Activated CD4-positive, alpha-beta T cell treated with anti-CD3 and anti-CD28 coated beads for 1 hour (primary cell): ENCODE measurements at places on chromosomes 7 and 10.

- DNase-seq = no peak
Measured at GRCh38 chr7:68544851-68545250, 1053.4 kb upstream of the AUTS2 start.

GRCh38 chr7:111067251-111067650, 23.7 kb upstream of the LRRN3 start:
- DNase-seq = no peak

DNA sequence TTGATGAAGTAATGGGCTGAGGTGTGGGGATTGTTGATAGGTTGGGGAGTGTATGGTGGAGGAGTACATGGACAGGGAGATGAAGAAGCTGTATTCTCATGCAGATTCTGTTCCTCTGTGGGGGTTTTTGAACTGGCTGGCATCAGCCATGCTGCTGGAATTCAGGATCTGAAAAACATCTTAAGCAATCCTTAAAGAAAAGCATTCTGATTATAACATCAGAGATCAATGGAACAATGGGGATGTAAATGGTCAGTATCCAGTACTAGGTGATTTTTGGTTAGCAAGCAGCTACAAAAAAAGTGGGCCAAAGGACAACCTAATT, 247.5 kb upstream of the GALNT17 start:
- no peak for DNase-seq

GRCh38 chr10:31399631-31400030, 80.6 kb downstream of the ZEB1 start:
- DNase-seq = no peak

DNA sequence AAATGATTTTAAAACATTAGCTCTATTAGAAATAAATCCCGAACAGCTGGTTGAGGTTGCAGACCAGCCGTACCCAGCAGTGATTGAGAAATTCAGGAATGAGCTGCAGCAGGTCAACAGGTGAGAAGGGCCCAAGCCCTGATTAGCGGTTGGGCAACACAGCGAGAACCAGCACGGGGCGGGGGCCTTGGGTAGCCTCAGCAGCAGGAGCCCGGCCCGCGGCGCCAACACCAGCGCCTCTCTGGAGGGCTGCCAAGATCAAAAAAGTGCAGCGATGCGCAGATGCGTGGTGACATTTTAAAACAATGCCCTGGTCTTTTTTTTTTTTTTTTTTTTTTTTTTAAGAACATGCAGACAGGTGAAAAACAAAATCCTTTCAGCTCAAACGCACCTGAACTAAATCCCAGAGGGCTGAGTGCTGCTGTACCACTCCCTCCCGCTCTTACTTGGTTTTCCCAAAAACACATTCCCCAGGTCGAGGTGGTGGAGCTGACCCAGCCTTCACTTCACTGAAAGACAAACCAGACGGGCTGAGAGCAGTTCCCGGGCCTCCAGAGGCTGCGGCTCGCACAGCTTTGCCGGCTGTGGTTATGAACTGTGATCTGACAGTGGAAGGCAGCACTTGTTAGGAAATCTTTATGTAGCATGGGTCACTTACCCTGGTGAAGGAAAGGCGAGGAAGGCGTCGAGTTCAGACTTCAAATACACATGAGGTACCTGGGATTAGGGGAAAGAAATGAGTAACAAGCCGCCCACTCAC, 579.4 kb downstream of the SDK1 start:
- DNase-seq = no peak

- DNase-seq = no peak
Measured at GRCh38 chr10:21146436-21146789, 249.3 kb upstream of the NEBL start.

GRCh38 chr7:103446049-103446520, at the start of gene SLC26A5:
TSS of gene SLC26A5 (minus strand) at chr7:103446207. CDS start at chr7:103421514, 24,693 bp downstream.
- no peak for DNase-seq

DNA sequence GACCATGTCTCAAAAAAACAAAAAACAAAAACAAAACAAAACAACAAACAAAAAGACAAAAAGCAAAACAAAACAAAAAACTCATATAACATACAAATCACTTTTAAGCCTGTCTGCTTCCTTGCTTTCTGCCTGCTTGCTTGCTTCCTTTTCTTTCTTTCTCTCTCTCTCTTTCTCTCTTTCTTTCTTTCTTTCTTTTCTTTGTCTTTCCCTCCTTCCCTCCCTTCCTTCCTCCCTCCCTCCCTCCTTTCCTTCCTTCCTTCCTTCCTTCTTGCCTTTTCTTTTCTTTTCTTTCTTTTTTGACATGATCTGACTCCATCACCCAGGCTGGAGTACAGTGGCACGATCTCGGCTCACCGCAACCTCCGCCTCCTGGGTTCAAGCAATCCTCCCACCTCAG, 15.9 kb upstream of the TRA2A start:
- DNase-seq = no peak

DNA sequence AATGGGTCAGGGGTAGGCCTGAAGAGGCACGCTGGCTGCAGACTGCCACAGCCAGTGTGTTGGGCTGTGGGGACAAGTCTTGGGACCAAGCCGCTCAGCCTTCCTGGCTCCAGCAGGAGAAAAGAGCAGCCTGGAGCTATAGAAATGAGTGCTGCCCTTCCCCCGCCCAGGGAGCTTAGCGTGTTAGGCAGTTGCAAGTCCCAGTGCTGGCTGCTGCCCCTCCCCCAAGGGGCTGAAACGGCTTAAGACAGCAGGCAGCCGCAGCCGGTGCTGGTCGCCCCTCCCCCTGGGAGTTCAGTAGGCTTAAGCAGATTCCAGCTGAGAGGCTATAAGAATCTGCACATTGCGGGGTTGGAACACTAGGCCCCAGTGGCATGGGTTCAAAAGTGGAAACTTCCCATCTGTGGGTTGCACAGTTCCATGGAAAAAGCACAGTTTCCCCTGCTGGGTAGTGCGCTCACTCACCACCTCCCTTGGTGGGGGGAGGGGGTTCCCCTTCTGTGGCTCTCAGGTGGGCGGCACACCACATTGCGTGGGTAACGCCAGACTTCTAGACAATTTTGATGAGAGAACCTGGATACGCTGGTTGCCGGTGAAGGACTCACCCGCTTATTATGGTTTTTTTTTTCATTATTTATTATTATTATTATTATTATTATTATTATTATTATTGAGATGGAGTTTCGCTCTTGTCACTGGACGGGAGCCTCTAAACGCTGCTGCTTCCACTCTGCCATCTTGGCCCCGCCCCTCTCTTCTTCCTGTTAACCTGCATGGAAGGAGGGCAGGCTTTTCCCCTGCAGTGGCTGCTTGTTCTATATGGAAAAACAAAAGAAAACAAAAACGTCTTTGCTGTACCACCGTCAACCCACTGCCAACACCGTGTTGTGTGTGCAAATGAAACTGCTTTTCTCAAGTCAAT, 151.1 kb downstream of the CXCL12 start:
- DNase-seq = no peak

- no peak for DNase-seq
Measured at GRCh38 chr10:57351076-57351475, 916.6 kb downstream of the IPMK start.

- DNase-seq = no peak
Measured at GRCh38 chr10:68517188-68517587, 10.1 kb downstream of the SLC25A16 start.

GRCh38 chr10:44874166-44874565, 37.0 kb upstream of the TMEM72 start:
- DNase-seq = no peak

DNA sequence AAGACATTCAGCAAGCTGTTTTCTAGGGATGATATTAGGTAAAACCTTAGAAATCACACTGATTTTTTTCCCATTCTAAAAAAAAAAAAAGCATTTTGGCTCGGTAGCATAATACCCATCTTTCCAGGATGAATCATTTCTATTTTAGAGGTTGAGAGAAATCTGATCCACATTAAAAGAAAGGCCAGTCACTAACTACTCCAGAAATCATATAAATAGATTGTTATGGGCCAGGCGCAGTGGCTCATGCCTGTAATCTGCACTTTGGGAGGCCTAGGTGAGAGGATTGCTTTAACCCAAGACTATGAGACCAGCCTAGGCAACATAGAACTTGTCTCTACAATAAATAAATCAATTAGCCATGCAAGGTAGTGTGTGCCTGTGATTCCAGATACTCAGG, 164.3 kb downstream of the BAMBI start:
- DNase-seq = no peak

DNA sequence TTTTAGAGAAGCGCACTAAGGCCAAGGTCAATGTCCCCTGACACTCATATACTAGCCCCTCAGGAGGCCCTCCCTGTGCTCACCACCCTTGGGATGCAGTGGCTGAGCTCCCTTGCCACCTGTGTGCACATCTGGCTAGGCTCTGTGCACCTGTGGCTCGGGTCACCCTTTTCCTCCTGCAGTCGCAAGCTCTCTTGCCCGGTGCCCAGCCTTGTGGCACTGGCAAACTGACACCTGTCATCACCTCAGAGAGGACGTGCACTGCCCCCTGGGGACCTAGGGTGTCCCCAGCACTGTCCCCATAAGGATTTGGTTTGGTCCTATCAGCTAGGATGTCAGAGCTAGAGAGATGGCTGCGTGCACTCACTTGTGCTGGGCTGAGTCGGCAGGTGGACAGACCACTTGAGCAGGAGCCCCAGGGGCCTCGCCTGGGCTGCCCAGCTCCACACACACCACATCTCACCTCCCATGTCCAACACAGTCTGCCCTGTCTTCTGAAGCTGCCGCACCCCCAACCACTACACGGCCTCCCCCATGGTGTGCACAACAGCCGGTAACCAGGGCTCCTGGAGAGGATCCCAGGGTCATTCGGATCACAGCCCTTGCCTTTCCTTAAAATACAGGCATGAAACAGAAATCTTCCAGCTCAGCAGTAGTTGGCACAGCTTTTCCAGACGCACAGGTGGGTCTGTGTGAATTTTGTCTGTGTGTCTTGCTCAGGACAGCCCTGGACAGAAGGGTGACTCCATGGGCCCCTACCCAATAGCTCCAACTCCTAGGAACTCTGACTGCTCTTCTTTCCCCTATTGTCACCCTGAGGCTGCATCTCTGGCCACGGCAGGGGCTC, 111.0 kb downstream of the GRID1 start:
- DNase-seq = no peak

DNA sequence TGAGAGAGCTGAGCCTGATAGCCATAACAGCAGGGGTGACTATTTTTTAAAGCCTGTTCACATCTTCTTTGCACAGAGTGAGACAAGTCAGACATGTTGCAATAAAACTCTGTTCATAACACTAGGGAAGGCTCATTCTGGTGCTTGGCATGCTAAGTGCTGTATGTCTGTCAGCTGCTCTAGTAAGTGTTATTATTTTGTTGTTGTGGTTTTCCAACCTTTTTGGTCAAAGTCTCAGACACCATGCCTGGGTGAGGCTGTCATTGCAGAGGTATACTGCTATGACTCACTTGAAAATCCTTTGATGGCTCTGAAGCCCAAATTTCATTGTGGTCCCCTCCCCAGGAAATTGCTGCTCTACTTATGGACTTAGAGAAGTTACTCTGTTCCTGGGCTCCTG, 129.7 kb downstream of the ADRA2A start:
- DNase-seq = no peak

GRCh38 chr7:13151978-13152377, 464.5 kb downstream of the ARL4A start:
- DNase-seq = no peak

GRCh38 chr7:106484562-106484961, 176.4 kb downstream of the CCDC71L start:
- DNase-seq = no peak

- no peak for DNase-seq
Measured at GRCh38 chr7:102840404-102840803, 72.4 kb upstream of the LRRC17 start.

DNA sequence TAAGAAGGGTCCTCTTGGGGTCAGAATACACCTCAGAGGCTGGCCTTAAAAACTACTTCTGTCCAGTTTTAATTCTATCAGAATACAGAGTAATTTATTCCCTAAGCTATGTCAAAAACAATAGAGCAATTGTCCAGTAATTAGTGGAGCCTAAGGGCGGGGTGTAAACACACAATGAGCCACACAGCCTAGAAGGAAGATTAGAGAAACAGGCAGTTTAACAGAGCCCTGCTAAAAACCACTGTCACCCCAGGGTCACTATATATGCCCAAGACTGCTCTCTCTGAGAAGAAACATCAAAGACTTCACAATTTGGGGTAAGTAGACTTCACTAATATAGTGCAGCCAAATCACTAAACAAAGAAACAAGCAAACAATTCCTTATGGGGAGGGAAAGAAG, 27.2 kb upstream of the WNT2 start:
- no peak for DNase-seq

DNA sequence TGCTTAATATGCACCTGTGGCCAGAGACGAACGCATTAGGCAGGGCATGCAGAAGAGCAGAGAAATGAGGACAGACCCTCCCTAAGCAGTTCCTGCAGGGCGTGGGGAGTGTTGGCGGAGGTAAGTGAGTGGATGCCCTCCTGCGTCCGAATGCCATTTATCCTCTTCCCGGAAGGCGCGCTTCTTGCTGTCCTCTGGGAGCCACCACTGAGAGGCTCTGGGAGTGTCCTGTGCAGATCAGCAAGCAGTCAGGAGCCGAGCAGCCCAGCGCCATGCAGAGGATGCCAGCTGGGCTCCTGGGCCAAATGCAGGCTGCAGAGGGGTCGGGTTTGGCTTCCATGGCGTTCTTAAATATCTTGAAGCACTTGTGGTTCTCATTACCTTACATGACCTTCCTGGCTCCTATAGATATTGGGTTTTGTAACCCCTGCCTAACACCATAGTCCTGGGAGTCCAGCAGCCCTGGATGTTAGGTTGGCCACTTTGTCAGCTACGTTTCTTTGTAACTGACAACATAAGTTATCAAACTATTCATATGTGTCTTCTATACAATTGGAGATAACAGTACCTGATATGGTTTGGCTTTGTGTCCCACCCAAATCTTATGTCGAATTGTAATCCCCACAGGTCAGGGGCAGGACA, 30.0 kb upstream of the SLIT1 start:
- no peak for DNase-seq

DNA sequence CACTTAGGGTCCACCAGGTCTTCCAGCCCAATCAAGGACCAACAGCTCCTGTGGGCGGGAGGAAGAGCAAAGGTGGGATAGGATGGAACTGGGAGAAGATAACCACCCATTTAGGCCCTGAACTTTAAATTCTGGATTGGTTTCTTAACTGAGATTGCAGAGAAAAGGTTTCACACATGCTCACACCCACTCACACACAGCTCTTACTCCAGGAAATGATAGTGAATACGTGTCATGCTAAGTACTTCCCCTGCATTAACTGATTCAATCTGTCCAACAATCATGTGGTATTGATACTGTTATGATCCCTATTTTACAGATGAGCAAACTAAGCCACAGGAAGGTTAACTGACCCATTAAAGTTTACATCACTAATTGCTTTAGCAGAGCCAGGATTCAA, 4.6 kb upstream of the CYP3A4 start:
- no peak for DNase-seq

GRCh38 chr7:39535720-39536119, 30.5 kb upstream of the YAE1 start:
- DNase-seq = no peak

DNA sequence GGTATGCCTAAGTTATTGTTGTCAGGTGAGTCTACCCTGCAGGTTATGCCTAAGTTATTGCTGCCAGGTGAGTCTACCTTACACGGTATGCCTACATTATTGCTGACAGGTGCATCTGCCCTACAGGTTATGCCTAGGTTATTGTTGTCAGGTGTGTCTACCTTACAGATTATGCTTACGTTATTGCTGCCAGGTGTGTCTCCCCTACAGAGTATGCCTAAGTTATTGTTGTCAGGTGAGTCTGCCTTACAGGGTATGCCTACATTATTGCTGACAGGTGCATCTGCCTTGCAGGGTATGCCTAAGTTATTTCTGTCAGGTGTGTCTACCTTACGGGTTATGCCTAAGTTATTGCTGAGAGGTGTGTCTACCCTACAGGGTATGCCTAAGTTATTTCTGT, 64.2 kb downstream of the AKR1C4 start:
- no peak for DNase-seq

- no peak for DNase-seq
Measured at GRCh38 chr10:128310971-128311658, 184.9 kb upstream of the MKI67 start.

- no peak for DNase-seq
Measured at GRCh38 chr7:95245828-95246500, 78.4 kb downstream of the PON1 start.
